ENCODE measurements at places on chromosomes 7 and 10. TPM values are rescaled to one million over a fixed set of nuclear protein-coding genes. Genes with fewer than 3 reads are reported as not detected.

DNA sequence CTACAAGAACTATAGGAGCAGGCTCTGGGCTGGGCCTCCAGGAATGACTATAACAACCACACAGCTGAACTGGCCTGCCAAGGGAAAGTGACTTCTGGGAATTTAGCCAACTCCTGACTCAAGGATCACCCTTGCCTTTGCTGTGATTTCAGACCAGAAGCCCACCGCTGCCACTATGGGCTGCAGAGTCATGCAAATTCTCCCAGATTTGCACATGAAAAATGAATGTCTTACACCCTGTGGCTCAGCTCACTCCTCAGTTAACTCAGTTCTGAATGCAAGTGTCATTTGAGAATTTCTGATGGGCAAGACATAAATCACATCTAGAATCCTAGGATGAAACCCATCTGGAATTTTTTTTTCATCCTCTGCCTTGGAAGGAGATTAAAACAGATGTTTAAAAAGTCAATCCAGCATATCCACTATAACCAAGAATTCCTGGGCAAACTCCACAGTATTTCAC lies 186.5 kb upstream of the BET1 start:
- no peak for DNase-seq

GRCh38 chr7:45983720-45984255 lies 62.7 kb upstream of the IGFBP3 start:
- no peak for DNase-seq

- DNase-seq: no peak
Observed at GRCh38 chr7:120259386-120259785, 13.6 kb upstream of the KCND2 start.

DNA sequence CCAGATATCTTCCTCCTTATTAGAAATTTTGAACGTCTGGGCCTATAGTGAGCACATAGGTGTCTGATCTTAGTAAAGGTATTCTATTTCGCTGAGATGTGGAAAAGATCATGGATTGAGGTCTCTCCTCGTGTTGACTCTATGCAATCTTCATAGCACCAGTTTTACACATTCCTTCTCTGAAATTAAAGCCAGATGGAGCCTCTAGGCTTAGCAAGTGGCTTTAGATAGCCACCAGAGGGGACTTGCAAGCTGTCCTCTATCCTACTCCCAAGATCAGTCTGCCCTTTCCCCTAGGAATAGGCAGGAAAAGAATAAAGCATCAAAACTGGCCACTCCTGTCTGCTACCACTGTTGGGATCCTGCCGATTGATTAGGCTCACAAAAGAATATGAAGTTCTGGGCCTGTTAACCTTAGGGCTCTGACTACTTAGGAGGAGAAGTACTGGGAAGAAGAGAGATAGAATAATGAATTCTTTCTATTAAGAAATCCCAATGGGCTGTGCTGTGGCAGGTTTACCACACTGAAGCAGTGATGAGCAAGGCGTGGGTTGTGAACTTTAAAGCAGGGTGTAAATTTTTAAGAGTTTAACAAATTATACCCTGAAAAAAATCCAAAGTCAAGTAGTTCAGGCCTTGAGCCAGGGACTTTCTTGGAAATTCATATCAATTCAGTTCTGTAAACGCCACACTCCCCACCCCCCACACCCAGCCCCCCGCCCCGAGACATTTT lies 2.2 kb upstream of the STRIP2 start:
- no peak for DNase-seq

DNA sequence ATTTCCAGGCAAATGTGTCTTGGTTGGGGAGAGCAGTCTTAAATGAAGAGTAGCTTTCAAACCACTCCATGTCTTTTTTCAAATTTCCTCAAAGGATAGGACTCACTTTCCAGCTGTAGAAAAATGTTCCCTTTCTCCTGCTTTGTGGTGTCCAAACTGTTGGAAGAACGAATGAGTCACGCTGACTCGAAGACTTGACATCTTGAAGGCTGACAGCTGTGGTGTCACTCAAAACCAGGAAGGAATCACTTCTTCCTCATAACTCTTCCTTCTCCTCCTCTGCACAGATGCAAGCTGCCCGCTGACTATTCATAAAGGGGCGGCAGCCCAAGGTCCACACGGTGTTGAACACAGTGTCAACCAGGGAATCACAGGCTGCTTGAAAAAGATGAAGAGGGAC lies 19.2 kb downstream of the PLA2G12B start:
- DNase-seq: no peak

DNA sequence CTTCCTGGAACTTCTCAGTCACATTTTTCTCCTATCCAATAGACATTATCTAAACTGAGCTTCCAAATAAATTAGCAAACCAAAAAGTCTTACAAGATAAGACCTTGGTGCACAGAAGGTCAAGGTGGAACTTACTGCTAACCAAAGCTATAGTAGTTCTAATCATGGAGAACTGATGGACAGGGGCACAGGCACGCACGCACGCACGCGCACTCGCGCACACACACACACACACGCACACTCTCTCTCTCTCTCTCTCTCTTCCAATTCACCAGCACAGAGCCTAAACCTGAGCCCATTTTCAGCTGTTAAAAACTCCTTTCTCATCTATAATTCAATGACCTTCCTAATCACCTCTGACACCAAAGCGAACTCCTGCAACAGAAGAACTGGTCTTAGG lies 7.5 kb downstream of the FGFR2 start:
- DNase-seq: no peak

DNA sequence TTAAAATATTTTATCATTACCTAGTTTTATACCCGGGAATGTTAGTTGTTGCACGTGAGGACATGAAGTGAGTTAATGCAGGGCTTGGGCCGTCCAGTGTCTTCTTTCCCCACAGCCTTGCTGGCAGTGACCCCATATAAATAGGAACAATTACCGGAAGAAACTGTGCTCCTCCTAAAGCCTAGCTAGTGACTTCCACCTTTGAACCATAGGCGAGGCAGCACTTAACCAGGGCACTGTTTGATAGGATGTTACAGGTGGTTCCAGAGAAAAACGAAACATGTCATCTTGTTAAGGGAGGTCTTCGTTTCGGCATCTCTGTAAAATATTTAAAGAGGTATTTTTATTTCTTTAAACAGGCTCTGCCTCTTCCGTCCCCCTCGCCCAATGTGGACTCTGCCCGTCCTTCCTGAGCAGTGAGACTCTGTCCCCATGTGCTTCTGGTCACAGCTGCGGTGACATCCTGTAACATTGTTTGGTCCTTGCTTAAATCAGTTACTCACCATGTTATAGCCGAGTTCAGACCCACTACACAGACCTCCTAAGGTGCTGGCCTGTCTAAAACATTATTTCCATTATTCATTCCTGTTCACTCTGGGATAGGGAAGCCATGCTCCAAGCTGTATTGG lies 145.6 kb downstream of the MGMT start:
- DNase-seq: no peak

GRCh38 chr10:33804584-33804983 lies 470.1 kb upstream of the NRP1 start:
- DNase-seq: no peak

- DNase-seq: no peak
Observed at GRCh38 chr7:38222481-38223096, 44.5 kb downstream of the STARD3NL start.

GRCh38 chr10:95312257-95312656 lies 21.5 kb upstream of the PDLIM1 start:
- DNase-seq: no peak

DNA sequence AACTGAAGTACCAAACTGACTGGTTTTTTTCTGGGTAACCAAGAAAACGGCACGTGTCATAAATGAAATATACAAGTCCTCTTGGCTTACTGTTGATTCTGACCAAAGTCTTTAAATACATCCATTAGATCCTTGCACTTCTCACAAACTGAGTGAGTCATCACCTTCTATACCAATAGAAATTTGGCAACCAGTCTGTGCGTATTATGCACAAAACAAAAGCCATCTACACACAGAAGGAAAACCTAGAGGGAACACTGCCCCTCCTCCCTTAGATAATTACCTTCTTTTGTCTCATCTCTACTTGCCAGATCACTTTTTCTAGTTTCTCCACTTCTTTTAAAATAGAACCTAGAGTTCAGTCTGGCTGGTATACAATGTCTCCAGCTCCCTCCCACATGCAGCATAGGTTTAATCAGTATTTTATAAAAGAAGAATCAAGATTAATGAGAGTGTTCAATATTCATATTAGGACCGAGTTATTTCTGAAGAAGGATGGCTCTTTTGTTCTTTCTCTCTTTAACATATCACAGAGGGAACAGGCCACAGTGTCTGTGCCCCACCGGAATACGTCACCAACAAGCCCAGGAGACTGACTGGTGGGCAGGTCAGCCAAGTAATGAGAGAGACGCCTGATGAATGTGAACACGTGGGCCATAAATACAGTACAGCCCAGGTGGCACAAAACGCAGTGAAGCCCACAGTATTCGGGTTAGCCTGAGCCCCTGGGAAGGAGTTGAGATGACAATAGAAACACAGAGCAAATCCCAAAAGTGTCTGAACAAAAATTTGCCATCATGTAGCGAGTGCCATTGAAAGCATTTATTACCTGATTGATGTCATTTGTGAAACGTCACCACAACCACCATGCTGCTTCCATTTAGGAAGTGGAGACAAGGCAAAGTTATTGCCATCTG lies 91.3 kb downstream of the KIAA1549 start:
- no peak for DNase-seq

GRCh38 chr7:64992971-64993370 lies 2.1 kb upstream of the ZNF117 start:
- no peak for DNase-seq

- no peak for DNase-seq
Observed at GRCh38 chr10:4978870-4979269, 15.7 kb downstream of the AKR1C1 start.

SPDYE9 gene
- not detected for total RNA-seq

STAG3 gene
- total RNA-seq: 2.0 TPM

IPMK gene
- total RNA-seq: 14.3 TPM

DRGX gene
- not detected for total RNA-seq

PPP1R17 gene
- not detected for total RNA-seq

AGBL3 gene
- total RNA-seq: 0.64 TPM

SUN3 gene
- total RNA-seq: not detected

Measured in left colon (tissue), 2 donors.